Effector memory CD8-positive, alpha-beta T cell (primary cell): ENCODE measurements at places on chromosomes 16 and 17.

DNA sequence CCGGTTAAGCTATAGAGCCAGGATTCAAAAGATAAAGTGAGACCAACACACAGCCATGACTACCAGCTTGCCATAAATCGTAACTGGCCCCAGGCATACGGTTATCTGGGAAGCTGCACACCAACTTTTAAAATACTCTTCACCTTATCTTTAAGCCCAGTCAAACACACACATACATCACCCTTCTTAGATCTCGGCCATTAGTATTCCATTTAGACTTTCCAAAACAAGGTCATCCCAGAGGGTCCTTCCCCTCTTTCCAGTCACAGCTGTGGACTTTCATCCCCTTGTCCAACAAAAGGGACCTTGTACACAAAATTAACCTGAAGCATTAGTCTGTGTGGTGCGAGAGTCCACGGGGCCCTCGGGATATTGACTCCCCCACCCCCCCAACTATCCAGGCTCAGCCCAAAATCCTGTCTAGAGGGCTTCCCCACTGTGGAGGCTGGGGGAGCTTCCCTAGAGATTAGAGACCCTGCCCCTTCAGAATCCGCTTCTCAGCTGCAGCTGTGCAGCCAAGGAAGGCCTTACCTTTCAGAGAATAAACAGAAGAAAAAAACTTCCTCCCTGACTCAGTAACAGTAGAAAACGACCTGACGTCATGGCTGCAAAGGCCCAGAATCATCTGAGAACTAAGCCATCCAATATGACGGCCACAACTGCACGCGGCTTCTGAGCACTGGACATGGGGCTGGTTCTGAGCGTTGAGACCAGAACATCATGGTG is 9.9 kb downstream of the ZFHX3 start:
- no peak for DNase-seq

DNA sequence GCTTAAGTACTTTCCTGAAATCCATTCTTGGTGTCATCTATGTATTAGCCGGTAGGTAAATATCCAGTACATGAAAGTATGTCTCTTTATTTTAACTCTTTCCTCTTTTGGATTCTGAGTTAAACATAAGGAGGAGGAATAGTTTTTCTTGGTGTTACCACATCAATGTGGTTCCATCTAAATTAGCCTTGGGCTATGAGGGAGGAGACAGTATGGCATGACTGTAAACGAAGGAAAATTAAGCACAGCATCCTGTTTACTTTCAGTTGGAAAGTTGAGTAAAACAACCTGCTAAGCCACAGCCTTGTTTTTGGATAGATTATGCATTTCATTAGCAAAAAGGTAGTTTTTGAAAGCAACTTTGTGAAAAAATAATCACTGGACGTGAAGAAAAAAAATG is 693.0 kb upstream of the SOX9 start:
- no peak for DNase-seq

DNA sequence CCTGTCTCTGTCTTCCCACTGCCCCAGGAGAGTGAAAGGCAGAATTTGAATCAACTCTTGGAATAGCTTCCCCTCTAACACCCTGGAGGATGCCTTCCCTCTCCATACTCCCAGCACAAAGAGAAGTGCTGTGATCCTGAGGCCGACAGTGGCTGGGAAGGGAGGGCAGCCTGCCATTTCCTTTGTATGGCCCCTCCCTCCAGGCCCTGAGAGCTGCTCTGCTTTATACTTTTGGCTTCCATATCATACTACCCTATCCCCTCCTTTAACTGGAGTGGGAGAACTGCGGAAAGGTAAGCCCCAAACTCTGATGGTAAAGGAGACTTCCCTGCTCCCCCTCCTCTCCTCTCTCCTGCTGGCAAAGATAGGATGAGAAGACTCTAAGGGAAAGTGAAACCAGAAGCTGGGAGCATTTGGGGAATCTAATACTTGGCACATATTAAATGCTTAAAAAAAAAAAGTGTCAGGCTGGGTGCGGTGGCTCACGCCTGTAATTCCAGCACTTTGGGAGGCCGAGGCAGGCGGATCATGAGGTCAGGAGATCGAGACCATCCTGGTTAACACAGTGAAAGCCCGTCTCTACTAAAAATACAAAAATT is 4.1 kb upstream of the MED24 start:
- DNase-seq, result no peak

DNA sequence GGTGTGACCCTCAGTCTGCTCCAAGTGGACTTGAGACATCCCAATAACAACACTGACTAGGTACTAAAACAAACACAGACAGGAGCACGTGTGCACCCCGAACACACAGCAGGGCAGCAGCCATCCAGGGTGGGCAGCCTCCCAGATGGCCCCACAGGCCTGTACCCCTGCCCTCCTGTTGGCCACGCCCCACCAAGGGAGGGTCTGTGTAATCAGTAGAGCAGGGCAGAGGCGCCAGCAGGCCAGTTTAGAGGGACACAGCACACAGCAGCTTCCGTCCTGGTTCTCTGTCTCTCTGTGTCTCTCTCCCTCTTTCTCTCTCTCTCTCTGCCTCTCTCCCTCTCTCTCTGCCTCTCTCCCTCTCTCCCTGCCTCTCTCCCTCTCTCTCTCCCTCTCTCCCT is 21.4 kb downstream of the ACTG1 start:
- DNase-seq, result no peak

- DNase-seq, result no peak
These were observed 161.2 kb upstream of the IRX3 start for GRCh38 chr16:54447576-54448440.

- DNase-seq, result no peak
These were observed 15.2 kb upstream of the HERPUD1 start for GRCh38 chr16:56916571-56917403.

- DNase-seq, result no peak
These were observed 27.0 kb upstream of the DHX8 start for GRCh38 chr17:43456661-43457361.

- DNase-seq, result no peak
These were observed 20.6 kb downstream of the PRKAR1A start for GRCh38 chr17:68532826-68533225.

GRCh38 chr16:14199624-14200023 is 128.5 kb downstream of the MRTFB start:
- DNase-seq, result no peak

DNA sequence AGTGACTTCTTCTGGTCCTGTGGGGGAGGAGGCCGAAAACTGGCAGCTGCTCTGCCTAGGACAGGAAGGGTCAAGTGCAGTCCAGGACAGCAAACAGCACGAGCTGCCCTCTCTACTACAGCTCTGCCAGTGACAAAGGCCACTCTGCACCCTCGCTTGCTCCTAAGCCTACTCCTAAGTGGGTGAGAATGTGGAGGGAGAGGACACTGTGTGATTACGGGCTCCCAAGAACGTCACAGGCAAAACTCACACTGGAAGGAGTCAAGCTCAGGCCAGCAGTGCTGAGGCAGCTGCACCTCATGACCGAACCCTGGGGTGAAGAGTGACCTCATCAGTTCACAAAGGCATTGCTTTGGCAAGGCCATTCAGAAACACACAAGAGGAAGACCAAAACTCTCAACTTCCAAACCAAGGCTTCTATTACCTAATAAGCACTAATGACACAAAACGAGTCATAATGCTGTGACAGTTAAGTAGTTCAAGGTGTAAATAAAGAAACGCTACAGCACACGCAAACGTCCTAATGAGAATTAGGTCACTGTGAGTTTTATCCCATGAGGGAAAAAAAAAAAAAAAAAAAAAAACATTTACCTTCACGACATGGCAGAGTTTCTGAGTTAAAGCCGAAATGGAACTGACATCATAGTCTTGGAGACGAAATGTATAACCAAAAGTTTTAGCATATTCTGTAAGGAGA is 35.1 kb downstream of the MARF1 start:
- DNase-seq, result no peak

DNA sequence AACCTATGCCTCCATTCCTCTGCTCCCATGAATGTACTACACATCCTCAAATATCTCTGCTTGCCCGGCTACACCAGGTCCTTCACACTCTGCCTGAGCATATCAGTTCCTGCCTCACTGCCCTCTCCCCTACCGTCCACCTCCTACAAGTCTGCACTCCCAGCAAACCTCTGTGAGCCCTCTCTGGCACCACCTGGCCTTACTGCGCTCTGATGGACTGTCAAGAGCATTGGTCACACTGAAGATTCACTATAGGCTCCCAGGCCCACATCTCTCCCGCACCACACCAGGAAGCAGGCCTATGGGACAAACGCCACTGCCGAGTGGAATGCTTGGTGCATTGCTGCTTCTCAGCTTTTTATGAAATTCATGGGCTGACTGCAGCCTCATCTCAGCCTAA is 8.9 kb downstream of the GINS2 start:
- no peak for DNase-seq

DNA sequence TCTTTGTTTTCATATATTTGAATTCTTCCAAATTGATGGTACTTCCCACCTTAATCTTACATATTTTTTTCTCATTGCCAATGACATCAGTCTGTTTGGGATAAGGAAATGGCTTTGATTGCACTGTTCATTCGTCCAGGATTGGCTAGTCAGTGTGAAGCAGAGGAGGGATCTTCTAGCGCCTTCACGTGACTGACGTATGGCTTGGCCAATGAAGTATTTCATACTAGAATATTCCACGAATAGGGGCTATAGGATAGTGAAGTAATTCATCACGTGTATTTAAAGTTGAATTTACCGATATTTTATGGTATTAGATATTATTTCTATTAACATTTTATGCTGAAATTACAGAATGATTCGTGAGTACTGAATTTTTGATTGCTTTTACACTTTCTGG is 178.7 kb upstream of the ZFHX3 start:
- DNase-seq, result no peak

DNA sequence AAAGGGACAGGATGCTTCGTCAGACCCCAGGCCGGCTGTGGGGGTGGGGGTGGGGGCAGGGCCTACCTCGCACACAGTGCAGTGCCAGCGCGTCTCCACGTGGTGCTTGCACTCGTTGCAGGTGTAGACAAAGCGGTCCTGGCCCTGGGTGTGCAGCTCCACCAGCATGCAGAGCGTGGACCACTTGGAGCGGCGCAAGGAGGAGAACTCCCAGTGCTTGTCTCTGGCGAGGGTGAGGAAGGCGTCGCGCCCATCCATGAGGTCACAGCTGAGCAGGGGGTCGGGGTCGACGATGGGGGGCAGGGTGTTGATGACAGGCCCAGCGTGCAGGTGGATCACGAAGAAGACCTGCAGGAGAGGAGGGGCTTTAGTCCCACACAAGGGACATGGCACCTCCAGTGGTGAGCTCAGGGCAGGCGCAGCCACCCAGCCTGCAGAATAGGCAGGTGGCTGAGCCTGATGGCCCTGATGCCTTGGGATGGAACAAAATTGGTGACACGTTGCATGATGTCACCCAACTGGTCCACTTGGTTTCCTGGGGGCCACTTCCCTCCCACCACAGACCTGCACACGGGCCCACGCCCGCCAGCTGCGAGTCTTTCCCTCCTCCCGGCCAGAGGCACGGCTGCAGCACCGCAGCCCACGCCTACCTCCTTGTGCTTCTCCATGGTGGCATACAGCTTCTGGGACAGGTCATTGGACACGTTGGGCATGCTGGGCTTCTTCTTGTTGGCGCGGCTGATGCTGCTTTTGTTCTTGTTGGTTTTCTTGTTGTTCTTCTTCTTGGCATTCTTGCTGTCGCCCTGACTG is 14.0 kb upstream of the TRAP1 start:
- DNase-seq, result no peak
